Uterus (tissue), 4 donors: ENCODE measurements at places on chromosomes 12 and 14.

DNA sequence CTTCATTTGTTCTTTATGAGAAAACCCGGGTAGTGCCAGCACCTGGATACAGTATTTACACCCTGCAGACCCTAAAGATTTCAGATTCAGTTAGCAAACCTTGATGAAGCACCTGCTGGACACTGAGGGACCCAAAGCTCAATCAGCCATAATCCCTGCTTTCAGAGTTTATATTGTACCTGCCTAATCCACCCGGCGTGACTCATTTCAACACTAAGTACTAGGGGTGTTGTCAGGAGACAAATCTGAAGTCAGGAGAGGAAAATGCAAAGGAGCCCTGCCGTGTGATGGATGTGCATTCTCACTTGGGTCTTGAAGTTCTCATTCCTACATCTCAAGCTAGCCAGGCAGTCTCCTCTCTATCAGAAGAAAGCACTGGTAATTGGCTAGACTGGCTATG lies 176.7 kb upstream of the BCL2L14 start:
- DNase-seq = no peak

- DNase-seq = no peak
Observed at GRCh38 chr12:111840807-111841206, 1.2 kb upstream of the MAPKAPK5 start.

DNA sequence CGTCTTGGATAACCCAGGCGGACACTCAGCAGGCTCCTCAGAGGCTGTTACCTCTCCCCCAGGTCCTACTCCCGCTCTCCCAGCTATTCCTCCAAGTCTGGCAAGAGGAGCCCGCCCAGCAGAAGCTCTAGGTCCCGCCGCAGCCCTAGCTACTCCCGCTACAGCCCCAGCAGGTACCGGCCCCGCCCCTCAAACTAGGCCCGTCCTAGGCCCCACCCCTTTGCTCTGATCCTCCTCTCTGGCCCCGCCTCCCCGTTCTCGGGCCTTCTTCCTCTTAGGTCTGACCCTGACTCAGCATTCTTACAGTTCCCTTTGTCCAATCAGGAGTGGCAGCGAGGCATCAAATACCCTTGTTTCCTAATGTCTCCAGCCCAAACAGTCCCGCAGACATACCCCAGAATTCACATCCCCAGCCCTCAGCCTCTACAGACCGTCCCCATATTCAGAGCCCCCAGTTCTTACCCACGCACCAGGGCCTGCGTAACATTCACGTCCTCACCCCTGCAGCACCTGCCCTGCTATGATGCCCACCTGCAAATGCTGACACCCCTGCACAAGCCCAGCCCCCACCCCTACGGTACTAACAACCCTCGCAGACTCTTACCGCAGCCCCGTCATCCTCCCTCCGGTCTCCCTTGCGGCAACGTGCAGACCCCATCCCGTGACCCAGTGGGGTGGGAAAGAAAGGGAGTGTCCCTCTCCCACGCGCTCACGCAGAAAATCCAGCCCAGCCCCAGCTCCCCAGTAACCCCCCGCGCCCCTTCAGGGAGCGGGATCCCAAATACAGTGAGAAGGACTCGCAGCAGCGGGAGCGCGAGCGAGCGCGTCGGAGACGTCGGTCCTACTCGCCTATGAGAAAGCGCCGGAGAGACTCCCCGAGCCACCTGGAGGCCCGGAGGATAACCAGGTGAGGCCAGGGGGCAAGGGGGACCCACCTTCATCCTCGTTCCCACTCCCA lies 25.0 kb upstream of the HSPB8 start:
- DNase-seq = peak; percentile 63

- DNase-seq = peak; percentile 56
Observed at GRCh38 chr12:12331244-12331771, 18.7 kb downstream of the MANSC1 start.

DNA sequence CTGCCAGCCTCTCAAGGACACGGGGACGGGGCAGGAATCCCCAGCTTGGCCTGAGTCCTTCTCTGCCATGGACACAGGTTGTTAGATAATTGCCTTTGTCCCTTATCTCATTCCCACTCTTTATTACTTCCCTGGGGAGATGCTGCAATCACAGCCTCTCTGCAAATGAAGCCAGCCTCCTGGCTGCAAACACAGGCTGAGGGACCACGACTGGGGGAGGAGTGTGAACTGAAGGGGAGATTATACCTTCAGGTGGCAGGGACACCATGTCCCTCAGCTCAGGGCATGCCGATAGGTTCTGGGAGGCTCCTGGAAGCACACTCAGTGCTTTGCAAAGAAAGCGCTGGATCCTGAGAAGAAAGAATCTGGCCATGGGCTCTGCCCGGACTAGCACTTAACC lies 16.1 kb upstream of the CHGA start:
- no peak for DNase-seq

GRCh38 chr12:121223292-121224285 lies 13.7 kb downstream of the P2RX4 start:
- DNase-seq = no peak

- DNase-seq = no peak
Observed at GRCh38 chr14:104421401-104421821, 158.2 kb upstream of the C14orf180 start.

DNA sequence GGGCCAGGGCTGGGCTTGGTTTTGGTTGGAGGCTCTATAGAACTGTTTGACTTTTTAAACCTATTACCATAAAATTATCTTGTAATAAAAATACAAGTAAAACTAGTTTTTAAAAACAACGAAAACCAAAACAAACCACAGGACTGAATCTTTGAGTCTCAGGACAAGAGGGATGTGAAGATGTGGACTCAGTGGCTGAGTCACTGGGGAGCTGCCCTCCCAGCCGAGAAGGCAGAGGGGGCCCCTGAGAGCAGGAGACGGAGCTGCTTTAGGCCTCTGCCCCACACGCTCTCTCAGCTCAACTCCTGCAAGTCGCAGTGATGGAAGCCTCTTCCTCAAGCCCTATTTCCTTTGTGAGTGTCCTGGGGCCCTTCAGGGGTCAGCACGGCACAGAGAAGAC lies 59.0 kb downstream of the CDC42BPB start:
- no peak for DNase-seq

- no peak for DNase-seq
Observed at GRCh38 chr14:68243450-68244010, 424.0 kb downstream of the RAD51B start.

DNA sequence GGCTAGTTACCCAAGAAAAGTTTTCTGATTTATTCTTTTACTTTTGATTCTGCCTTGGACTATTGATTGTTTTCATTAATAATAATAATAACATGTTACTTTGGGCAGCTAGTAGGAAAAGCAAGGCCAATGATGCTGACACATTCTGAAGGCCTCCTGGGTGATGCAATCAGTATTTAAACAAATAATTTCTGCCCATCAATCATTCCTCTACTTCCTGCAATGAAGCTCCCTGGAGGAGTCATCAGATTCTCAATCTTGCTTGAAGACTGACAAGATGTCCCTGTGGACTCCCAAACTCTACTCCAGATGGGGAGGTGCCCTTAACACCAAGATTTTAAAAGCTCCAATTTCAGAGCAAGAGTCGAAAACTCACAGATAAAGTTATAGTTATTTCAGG lies at the start of gene SPX:
Gene SPX, plus strand, starts transcription at position 244 of the 400 bp plus-strand sequence. CDS start 177 bp downstream, outside the sequence.
- no peak for DNase-seq

DNA sequence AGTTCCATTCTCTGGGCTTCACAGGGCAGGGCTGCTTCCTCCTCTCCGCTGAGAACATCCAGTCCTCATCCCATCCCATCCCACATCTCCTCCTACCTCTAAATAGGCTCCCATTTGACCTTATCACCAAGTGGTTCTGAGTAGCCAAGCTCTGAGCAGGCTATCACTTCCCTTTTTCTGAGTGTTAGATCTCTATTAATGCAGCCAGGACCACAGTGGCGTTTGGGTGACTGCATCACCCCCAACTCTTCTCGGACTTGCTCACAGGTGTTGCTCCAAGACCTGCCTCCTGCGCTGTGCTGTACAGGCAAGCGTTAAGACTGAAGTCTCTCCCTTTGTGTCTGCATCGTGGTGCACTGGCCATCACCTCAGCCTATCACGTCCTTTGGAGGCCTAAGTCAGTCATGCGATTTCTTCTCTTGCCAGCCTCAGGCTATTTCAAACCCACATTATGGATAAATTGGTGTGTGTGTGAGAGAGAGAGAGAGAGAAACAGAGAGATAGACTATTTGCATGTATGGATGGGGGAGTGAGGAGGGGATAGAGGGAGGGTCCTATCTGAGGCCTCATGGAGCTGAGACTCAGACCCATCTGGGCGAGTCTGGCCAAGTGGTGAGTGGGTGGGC lies 12.4 kb upstream of the HHIPL1 start:
- no peak for DNase-seq

DNA sequence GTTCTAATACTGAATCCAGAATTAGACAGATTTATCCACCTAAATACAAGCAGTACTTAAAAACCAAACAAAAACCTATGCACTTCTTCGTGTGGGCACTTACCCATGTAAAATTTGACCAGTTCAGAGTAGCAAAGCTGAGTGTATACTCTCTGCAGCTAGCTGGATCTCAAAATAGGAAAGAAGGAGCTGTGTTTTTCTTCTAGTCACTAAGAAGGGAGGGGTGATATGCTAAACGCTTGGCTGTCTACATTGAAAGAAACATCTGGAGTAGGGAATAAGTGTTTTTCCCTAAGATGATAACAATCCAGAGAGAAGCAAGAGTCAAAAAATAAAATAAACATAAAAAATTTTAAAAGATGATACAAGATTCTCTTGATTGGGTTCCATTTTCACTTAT lies 20.0 kb downstream of the RBMS2 start:
- no peak for DNase-seq

GRCh38 chr14:63510538-63510937 lies 32.6 kb downstream of the PPP2R5E start:
- DNase-seq = no peak

DNA sequence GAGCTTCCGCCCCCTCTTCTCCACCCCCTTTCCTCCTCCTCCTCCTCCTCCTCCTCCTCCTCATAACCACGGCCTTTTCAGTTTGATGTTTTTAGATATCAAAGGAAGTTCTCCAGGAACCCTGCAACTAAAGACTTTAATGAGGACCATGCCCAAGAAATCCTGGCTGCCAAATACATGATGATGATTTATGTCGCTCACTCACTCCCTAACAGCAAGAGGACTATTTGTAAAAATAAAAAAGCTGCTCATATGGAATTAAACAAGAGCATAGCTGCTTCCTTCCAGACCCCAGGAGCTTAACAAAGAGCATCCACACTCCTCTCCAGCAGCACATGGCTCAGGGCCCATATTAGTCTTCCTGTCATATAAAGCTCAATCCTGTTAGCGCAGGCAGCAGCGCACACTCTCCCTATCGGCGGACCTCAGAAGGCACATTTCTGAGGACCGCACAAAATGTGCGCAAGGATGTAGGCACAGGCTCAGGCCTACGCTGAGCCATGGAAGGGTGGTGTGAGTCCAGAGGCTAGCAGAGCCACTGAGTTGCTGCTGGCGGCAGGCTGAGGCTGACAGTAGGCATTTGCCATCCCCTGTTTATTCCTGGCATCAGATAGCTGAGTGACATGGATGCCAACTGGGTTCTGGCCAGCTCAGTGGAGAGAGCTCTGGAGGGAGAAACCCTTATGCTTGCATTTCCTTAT lies 232.8 kb downstream of the MSRB3 start:
- peak; percentile 44 for DNase-seq

GRCh38 chr14:85224241-85224640 lies 305.7 kb upstream of the FLRT2 start:
- no peak for DNase-seq
